ENCODE measurements at places on chromosomes 16 and 17. TPM values are rescaled to one million over a fixed set of nuclear protein-coding genes. Genes with fewer than 3 reads are reported as not detected.

Gene SYT17
- 12.8 TPM for polyA plus RNA-seq

DNA sequence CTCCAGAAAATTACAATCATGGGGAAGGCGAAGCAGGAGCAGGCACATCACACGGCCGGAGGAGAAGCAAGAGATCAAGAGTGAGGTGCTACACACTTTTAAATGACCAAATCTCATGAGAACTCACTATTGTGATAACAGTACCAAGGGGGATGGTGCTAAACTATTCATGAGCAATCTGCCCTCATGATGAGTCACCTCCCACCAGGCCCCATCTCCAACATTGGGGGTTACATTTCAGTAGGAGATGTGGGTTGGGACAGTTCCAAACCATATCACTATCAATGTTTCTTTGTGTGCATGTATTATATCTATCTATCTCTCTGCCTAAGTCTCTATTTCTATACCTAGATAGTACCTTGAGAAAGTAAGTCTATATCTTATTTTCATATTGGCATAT lies 724.8 kb downstream of the CDH11 start:
- no peak for DNase-seq

Gene FOXC2
- 0.90 TPM for polyA plus RNA-seq

DNA sequence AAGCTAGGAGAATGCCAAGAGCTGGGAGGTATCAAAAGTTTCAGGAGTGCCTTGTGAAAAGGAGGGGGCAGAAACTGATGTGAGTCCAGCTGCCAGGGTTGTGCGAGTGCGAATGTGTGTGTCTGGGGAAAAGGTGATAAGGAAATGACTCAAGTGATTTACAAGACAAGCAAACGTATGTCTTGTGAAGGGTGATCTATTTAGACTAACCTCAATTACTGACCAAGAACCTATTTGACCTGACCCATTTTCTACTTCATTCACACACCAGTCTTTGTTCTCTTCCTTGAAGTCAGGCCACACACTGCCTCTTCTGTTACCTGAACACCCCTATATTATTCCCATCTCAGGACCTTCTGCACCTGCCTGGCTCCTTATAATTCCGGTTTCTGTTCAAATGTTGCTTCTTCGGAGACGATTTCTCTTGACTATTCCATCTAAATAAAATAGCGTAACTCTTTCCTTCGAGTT lies 1.0 kb downstream of the GDE1 start:
- peak; percentile 13 for DNase-seq

Gene CIAPIN1
- polyA plus RNA-seq, result 74.2 TPM

Gene CHST4
- polyA plus RNA-seq, result not detected

DNA sequence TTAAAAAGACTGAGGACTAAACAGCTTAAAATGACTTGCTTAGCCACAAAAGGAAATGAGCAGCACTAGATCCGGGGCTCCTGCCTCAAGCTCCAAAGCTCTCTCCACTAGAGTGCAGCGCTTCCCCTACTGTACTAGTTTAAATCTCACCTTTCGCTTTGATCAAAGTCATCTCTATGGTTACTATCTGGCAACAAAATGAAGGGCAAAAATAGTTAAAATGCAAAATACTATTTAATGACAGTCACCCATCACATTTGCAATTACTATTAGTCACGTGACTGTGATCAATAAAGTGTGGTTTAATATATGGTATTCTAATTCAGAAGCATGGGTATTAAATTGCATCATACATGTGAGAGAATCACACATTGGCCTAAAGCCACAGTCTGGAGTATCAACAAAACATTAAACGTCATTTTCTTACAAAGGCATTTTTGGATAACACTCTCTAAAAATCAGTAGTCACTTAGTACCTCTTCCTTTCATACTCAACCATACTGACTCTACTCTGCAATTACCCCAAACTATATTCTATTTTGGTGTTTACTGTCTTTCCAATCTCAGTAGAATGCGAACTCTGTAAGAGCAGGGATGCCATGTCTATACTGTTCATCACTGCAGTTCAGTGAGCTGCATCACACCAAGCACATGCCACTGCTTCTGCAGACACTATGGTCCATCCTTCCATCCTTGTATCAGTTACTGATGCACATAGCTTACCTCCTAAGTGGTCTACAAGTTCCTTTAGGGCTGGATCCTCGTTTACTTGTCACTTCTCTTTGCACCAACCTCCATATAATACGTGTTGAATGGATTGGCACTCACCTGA lies 6.2 kb downstream of the PSMD12 start:
- DNase-seq, result no peak

DNA sequence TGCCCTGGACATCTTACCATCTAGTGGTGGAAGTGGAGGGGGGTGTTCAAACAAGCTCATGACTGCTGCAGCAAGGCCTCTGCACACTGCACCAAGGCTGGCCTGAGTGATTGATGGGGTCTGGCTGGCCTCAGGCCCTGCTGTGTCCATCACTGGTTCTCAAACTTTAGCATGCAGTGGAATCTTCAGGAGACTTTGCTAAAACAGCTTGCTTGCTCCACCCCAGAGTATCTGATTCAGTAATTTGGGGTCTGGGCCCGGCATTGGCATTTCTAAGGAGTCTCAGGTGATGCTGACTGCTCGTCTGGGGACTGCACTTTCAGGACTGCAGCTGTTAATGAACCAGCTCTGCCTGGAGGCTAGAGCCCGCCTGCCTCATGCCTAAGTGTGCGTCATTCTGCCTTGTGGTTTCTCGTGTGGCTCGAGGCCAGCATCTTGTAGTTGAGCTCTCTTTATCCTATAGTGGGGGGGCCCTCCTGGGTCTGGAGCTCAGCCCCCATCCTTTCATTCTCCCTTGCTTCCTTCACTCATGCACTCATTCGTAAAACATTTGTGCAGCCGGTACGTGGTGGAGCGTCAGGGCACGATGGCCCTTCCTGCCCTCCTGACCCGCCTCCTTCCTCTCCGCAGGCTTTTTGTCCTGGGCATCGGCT lies 4.1 kb downstream of the MGAT5B start:
- no peak for DNase-seq

DNA sequence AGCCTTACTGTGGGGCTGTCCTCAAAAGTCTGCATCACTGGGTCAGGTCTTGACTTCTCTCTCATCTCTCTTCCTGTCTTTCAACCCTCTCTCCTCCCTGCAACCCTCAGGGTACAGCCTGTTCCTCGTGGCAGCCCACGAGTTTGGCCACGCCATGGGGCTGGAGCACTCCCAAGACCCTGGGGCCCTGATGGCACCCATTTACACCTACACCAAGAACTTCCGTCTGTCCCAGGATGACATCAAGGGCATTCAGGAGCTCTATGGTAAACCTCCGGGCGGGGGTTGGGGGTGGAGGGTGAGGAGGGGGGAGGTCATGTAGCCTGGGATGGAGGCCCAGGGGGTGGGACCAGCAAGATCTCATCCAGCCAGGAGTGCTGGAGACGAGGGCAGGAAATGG lies 12.7 kb downstream of the MMP2 start:
- no peak for DNase-seq

Gene CCL16
- polyA plus RNA-seq, result 0.75 TPM

DNA sequence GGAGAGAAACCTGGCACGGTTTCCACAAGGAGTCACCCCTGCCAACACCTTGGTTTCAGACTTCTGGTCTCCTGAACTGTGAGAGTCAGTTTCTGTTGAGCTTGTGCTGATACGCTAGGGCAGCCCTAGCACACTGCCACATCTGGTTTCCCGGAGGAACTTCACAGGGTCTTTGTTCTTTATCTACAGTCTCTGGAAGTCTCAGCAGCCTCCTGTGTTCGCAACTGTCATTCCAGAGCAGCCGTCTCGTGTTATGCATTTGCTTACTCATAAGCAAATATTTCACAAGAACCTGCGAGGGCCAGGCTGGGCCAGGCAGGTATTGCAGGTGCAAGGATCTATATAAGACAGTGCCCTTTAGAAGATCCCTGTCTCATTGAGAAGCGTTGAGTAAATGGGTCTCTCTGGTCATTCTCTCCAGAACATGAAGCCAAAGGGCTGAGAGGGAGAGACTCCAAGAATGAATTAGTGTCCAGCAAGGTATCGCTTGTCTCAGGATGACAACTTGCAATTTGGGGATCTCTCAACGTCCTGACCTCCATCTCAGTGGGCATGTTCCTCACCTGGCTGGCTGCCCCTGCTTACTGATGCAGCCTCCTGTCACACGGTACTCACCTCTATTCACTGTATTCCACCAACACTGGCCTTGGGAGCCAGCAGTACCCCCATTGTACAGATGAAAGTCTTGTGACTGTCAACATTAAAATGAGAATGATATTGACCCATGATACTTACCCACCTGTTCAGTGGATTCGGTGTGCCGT lies 141.2 kb downstream of the WWOX start:
- no peak for DNase-seq
